ENCODE measurements at places on chromosomes 7 and 10. TPM values are rescaled to one million over a fixed set of nuclear protein-coding genes. Genes with fewer than 3 reads are reported as not detected.

- DNase-seq: no peak
- no peak overlapping the region for H3K4me3 ChIP-seq
- H3K27ac ChIP-seq: no peak overlapping the region
- H3K36me3 ChIP-seq: no peaks in the 10 kb centered on the region
- H3K4me1 ChIP-seq: peaks cover 14% of the 10 kb centered on the region
Measured at GRCh38 chr10:92880233-92880861, 32.0 kb downstream of the EXOC6 start.

DNA sequence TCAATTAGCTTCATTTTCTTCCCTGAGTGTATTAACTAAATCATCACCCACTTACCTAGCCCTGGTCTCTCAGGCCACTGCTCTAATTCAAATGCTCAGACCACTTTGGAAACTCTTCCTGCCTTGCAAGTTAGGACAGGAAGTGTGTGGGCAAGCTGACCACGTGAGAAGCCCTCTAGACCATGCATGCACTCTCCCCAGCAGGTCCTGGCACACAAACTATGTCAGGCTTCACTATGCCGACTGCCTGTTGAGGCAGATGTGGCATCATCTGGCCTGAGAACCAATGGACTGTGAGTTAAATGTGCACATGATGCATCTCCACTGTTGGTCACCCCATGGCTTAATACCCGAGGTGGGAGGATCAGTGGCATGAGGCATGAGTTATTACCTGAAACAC is 439.6 kb downstream of the GRID1 start:
- no peaks in the 10 kb centered on the region for H3K36me3 ChIP-seq
- no peak overlapping the region for H3K4me3 ChIP-seq
- no peaks in the 10 kb centered on the region for H3K27me3 ChIP-seq
- H3K4me1 ChIP-seq: peaks cover 3% of the 10 kb centered on the region
- no peak for DNase-seq
- H3K27ac ChIP-seq: no peak overlapping the region

DNA sequence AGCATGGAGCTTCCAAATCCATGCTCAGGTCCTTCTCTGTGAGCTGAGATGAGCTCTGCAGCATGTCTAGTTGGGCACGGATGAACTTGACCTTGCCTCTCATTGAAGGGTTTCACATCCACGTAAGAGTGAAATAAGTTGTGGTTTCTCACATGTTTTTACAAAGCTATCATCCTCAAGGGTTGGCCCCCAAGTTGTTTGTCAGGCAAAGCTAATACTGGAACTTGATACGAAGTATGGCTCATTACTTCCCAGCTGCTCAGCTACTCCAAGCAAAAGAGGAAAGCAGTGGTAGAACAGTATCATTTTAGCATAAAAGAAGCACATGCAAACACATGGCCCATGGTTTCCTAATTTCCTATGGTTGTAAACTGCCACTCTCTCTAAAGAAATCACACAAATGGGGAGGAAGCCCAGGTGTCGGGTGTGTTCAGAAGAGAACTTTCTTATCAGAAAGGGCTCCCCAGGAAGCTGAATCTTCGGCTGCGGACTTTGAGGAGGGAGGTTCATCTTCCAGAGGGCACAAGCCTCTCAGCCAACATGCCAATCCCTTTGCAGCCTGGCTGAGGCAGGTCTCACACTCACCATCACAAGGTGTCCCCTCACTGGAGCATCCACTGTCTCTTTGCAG is 45.3 kb downstream of the PDLIM1 start:
- H3K27ac ChIP-seq: no peak overlapping the region
- H3K4me3 ChIP-seq: no peak overlapping the region
- H3K27me3 ChIP-seq: no peaks in the 10 kb centered on the region
- H3K36me3 ChIP-seq: no peaks in the 10 kb centered on the region

GRCh38 chr7:158369290-158369689 is 218.3 kb downstream of the PTPRN2 start:
- no peaks in the 10 kb centered on the region for H3K27me3 ChIP-seq
- no peaks in the 10 kb centered on the region for H3K4me1 ChIP-seq
- DNase-seq: no peak

DNA sequence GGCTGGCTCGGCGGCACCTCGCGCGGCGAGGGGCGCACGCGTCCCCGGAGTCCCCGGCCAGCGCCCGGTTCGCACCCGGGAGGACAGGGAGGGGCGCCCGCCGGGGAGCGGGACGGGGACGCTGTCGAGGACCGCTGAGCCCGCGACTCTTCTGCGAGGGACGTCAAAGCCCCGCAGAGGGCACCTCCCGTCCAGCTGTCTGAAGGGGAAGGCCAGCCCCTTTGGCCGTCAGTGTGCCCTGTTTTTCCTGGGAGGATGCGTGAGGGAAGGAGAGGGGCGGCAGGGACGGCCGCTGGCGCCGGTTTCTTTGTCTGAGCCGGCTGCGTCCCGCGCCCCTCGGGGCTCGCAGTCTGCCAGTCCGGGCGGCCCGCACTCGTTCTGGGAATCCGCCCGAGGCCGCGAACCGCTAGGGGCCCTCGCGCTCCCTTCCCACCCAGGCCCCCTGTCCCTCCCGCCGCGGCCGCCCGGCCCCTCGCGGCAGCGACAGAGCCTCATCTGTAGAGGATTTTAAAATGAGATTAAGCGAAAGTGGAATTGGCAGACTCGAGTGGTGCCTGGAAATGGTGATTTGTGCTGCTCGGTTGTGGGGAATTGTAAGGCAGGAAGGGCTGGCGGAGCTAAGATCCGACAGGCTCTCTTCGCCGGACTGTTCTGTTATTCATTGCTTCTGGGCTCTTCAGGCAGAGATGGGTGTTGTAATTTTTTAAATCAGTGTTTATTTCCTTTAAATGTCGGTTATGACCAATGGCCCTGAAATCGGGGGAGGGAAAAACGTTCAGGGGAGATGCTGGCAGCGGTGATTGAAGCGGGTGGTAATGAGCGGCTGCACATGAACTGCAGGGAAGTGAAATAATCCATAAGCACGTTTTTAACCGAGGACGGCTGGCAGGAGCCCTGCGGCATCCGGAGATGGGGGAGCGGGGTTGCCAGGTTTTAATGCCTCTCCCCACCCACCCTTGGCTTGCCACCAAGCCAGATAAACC is 618 bp upstream of the RELN start:
- no peaks in the 10 kb centered on the region for H3K4me1 ChIP-seq
- peak overlapping the region; percentile 58 for H3K4me3 ChIP-seq
- H3K27ac ChIP-seq: no peak overlapping the region
- H3K27me3 ChIP-seq: peaks cover 45% of the 10 kb centered on the region

DNA sequence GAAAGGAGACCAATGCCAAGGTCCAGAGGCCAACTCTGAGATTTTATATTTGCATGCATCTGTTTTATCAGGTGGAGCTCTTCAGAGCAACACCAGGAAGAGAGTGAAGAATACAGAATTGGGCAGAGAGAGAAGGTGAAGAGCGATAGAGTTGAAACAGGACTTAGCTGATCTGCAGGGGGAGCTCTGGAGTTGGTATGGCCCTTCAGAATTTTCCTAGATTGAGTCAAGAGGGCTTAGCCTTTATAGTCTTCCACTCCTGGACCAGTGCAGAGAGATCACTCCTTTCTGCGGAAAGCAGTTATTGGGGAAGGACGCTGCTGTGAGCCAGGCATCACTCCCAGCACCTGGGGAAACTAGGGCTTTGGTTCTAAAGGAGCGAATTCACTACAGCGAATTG is 105.0 kb upstream of the DGKB start:
- no peak for DNase-seq
- no peaks in the 10 kb centered on the region for H3K4me1 ChIP-seq
- no peaks in the 10 kb centered on the region for H3K27me3 ChIP-seq
- H3K4me3 ChIP-seq: no peak overlapping the region
- H3K27ac ChIP-seq: no peak overlapping the region

DNA sequence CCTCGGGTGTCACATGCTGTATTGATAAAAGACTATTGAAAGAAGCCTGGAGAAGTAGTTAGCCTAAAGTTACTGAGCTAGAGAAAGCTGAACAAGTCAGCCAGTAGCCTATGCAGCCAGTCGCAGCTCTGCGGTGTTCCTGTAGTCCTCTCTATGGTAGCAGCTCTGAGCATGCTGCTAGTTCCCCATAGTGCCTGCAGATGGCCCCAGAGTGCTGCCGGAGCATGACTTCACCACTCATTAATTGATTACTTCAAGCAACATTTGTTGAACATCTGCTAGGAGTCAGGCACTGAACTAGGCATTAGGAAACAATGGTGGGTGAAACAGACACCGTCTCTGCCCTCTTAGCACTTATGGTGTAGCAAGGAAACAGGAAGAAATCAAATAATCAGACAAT is 422.7 kb downstream of the SORCS3 start:
- no peak overlapping the region for H3K27ac ChIP-seq
- H3K36me3 ChIP-seq: no peaks in the 10 kb centered on the region
- no peaks in the 10 kb centered on the region for H3K27me3 ChIP-seq

GRCh38 chr7:29946428-29947186 is 43.0 kb downstream of the SCRN1 start:
- H3K36me3 ChIP-seq: no peaks in the 10 kb centered on the region
- H3K27me3 ChIP-seq: no peaks in the 10 kb centered on the region
- DNase-seq: no peak
- no peak overlapping the region for H3K4me3 ChIP-seq
- no peaks in the 10 kb centered on the region for H3K4me1 ChIP-seq

DNA sequence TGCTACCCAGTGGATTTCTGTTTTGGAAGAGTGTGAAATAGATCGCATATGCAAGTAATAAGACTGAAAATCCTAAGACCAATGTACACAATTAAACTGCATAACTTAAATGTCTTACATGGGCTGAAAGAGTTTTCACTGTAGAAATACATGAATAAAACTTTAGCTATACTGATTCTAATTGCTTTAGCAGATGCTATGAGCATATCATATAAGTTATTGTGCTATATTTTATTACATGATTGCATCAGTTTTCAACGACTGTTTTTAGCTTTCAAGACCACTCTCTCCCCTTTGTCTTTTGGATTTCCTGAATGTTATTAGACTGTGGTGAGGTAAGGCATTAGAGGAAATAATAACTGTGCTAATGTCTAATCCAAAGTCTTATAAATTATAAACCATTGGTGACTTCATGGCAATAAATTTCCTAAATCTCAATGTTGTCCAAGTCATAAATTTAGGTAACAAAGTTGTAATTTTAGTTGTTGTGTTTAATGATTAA is 124.5 kb downstream of the SEMA3A start:
- DNase-seq: no peak
- no peak overlapping the region for H3K27ac ChIP-seq
- H3K36me3 ChIP-seq: no peaks in the 10 kb centered on the region
- no peak overlapping the region for H3K4me3 ChIP-seq

DNA sequence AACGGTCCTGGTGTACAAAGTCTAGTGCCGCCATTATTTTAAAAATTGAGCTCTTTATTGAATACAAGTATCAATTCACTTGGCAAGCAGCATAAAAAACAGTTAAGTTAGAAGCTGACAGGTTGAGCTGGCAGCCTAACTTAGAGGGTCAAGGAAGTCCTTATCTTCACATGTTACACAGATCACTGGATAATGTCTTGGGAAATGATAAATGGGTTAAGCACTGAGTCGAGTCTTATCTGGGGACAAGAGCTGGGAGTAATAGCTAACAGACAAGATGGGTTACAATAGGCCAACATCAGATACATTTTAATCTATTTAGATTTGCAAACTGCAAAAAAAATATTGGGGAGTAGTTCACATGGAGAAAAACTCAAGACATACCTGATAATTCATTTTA is 34.2 kb downstream of the SLC18A2 start:
- no peak overlapping the region for H3K4me3 ChIP-seq
- no peaks in the 10 kb centered on the region for H3K27me3 ChIP-seq
- no peaks in the 10 kb centered on the region for H3K4me1 ChIP-seq
- no peaks in the 10 kb centered on the region for H3K36me3 ChIP-seq
- no peak for DNase-seq

GRCh38 chr10:89327803-89328441 is at the start of gene IFIT3:
Gene IFIT3, plus strand, starts transcription at chr10:89327997. Its CDS starts 77 bp downstream, at chr10:89328074.
- H3K4me3 ChIP-seq: peak within 1 kb of the TSS; percentile 84
- H3K27ac ChIP-seq: peak within 1 kb of the TSS; percentile 69

- H3K27me3 ChIP-seq: no peaks in the 10 kb centered on the region
- peaks cover 1% of the 10 kb centered on the region for H3K36me3 ChIP-seq
- H3K4me3 ChIP-seq: peak overlapping the region; percentile 86
- DNase-seq: no peak
- peak overlapping the region; percentile 91 for H3K27ac ChIP-seq
Measured at GRCh38 chr10:50397312-50398140, 146.2 kb upstream of the ASAH2 start.

DNA sequence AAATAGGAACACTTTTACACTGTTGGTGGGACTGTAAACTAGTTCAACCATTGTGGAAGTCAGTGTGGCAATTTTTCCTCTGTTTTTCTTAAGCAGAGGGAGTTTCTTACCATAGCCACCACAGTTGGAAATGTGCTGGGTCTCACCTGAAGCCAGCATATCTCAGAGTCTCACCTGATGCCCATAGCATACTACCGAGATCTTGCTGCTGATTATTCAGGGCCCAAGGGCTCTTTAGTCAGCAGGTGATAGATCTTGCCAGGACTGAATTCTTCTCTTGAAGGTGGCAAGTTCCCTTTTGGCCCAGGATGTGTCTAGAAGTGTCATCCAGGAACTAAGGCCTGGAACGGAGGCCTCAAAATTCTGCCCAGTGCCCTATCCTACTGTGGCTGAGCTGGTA is 215.4 kb downstream of the CCDC7 start:
- DNase-seq: no peak
- H3K27ac ChIP-seq: no peak overlapping the region
- peaks cover 22% of the 10 kb centered on the region for H3K36me3 ChIP-seq
- no peak overlapping the region for H3K4me3 ChIP-seq
- no peaks in the 10 kb centered on the region for H3K4me1 ChIP-seq

- no peak overlapping the region for H3K4me3 ChIP-seq
- DNase-seq: no peak
- peaks cover 4% of the 10 kb centered on the region for H3K4me1 ChIP-seq
- no peak overlapping the region for H3K27ac ChIP-seq
- H3K36me3 ChIP-seq: no peaks in the 10 kb centered on the region
Measured at GRCh38 chr7:22001345-22002004, 55.8 kb upstream of the CDCA7L start.

GRCh38 chr10:125852487-125852886 is 28.6 kb downstream of the DHX32 start:
- H3K27me3 ChIP-seq: no peaks in the 10 kb centered on the region
- H3K36me3 ChIP-seq: peaks cover 25% of the 10 kb centered on the region
- H3K27ac ChIP-seq: no peak overlapping the region
- H3K4me3 ChIP-seq: no peak overlapping the region

- H3K27me3 ChIP-seq: no peaks in the 10 kb centered on the region
- H3K36me3 ChIP-seq: no peaks in the 10 kb centered on the region
- no peak for DNase-seq
- no peak overlapping the region for H3K27ac ChIP-seq
- no peaks in the 10 kb centered on the region for H3K4me1 ChIP-seq
Measured at GRCh38 chr10:103021150-103021899, 103.2 kb downstream of the CNNM2 start.

The TECPR1 gene
- 42.1 TPM for total RNA-seq

The MOGAT3 gene
- total RNA-seq: not detected

The NEURL1 gene
- 1.8 TPM for total RNA-seq

The PPP1R9A gene
- 1.8 TPM for total RNA-seq

The OR2A42 gene
- not detected for total RNA-seq

The HTR5A gene
- total RNA-seq: not detected
